ENCODE measurements at places on chromosomes 4 and X.

DNA sequence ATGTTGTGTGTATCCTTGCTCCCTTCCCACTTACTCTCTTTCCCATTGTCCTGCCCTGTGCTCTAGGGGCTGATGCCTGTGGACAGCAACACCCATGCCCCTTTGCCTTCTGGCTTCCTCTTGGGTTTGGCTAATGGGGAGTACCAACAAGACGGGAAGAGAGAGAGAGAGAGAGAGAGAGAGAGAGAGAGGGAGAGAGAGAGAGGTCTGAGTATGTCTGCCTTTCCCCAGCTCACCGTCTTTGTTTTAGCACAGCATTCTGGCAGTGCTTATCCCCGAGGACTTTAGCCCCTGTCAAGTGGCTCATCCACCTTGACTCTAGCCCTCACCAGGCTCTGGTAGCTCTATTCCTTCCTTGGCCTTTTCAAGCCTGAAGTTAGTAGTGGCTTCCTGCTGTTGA lies 128.0 kb downstream of the SLC4A4 start:
- no peak for DNase-seq

DNA sequence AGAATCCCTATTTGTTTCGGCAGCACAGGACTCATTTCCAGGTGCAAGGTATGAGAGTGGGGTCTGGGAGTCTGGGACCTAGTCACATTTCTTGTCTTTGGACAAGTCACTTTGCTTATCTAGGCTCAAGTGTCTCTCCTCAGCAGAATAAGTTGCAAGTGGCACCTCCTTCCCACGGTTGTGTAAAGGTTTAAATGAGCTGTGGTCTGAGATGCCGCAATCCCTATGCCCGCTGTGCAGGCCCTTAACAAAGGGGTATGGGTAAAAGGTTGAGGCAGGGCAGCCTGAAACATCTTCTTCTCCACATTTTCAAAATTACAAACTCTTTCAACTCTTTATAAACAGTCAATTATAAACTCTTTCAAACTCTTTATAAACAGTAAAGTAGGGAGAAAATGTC lies 93.7 kb downstream of the RTL5 start:
- no peak for DNase-seq

GRCh38 chr4:87278335-87278794 lies 44.3 kb downstream of the HSD17B13 start:
- DNase-seq, result no peak

- DNase-seq, result no peak
Measured at GRCh38 chr4:73648478-73648877, 28.2 kb upstream of the RASSF6 start.

DNA sequence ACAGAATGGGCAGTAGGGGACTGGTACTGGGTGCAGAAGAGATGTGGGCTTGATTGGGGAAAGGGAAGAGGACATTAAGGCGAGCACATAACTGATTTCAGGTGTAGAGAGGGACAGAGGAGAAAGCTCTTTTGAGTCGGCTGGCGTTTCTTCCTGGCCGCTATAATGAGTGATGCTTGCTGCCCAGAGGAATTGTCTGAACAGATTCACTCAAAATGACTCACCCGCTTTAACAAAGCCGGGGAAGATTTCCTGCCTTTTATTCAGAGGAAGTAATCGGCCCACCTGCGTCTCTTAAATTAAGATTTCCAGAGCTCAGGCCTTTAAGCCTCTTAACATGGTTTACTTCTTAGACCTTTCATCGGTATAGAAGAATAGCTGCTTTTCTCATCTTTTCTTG lies 102.1 kb upstream of the AP1S2 start:
- no peak for DNase-seq

DNA sequence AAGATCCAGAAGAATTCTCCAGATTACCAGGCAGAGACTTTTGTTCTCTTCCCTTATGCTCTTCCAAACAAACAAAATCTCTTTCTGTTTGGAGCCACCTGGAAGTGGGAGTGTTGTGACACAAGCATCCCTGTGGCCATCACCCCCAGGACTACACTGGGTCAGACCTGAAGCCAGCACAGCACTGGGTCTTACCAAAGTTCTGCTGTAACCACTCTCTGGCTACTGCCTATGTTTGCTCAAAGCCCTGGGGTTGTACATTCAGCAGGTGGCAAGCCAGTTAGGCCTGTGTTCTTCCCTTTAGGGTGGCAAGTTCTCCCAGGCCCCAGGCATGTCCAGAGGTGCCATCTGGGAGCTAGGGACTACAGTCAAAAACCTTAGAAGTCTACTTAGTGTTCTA lies 43.7 kb upstream of the MAOA start:
- DNase-seq, result no peak

DNA sequence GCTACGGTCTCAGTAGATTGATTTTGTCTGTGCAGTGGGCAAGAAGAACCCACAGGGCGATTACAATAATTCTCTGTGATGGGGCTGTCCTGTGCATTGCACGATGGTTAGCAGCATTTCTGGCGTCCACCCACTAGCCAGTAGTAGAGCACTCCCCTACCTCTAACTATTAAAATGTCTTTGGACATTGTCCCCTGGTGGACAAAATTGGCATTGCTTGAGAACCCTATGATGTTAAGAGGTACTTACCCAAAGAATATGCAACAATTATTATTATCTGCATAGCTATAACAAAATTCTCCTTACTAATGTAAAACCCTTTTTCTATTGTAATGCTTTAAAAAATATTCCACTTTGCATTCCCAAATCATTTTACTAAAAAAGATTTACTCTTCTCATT lies 109.5 kb upstream of the VCX3A start:
- no peak for DNase-seq

DNA sequence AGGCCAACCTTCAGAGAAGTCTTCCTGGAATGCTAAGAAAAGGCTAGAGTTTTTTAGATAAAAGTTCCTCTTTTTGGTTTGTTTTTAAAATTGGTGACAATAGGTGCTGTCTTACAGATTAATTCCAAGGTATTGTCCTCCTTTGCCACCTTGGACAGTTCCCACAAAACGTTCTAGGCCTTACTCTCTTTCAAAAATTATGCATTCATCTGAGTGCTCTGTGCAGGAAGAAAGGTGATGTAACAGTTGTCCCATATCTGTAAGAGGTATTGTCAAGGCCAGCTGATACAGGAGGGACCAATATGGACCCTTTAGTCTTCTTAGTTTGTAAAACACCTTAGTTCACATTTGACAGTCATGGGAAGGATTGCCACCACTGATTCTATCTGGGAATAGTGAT lies 15.9 kb upstream of the CXCL5 start:
- no peak for DNase-seq

DNA sequence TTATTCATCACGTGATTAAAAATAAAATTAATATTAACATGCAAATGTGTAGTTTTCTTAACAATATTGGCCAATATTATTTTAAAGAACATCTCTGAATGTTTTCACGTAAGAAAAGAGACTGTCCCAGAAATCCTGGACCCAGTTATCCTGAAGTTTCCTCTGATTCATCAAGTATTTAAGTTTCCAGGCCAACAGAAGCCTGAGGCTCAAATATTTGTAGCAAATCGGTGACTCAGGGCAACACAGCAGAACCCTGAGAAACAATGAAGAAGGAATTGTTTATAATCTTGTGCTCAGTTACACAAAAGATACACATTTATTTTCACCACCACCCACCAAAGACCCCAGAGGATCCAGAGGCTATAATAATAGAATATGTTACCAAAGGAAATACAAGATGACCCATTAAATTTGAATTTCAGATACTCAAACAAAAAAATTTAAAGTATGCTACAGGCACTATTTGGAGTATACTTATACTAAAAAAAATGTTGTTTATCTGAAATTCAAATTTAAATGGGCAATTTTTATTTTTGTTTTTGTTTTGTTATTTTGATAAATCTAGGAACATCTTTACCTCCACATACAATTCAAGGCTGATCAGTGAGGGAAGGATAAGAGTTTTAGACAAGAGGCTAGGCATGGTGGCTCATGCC lies 33.9 kb upstream of the SLC7A11 start:
- no peak for DNase-seq
